ENCODE measurements at places on chromosomes 12 and 14.

- DNase-seq, result no peak
Observed at GRCh38 chr12:132827763-132828703, 636 bp downstream of the GOLGA3 start.

- DNase-seq, result no peak
Observed at GRCh38 chr12:132357623-132358186, 28.3 kb upstream of the GALNT9 start.

DNA sequence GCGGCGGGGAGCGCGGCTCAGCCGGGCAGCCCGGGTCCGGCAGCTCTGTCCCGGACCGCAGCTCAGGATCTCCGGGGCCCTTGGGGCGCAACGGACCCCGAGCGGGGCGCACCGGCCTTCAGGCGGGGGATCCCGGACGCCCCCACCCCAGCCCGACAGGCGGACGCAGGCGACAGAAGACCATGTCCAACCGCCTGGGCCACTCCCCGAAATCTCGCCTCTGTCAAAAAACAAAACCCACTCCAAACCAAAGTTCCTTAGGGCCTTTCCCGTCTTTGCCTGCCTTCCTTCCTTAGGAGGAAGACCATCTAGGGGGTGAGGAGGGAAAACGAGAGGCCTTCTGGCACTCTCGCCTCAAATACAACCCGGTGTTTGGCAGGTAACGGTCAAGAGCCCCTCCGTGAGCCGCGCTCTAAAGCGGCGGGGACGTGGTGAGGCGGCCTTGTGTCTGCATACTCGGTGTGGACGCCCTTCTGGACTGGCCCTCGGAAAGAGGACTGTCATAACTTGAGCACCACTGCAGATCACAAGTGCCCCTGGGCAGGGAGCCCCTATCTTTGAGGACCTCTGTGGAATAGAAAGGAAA, 604 bp downstream of the HCFC2 start:
- peak; percentile 33 for DNase-seq

DNA sequence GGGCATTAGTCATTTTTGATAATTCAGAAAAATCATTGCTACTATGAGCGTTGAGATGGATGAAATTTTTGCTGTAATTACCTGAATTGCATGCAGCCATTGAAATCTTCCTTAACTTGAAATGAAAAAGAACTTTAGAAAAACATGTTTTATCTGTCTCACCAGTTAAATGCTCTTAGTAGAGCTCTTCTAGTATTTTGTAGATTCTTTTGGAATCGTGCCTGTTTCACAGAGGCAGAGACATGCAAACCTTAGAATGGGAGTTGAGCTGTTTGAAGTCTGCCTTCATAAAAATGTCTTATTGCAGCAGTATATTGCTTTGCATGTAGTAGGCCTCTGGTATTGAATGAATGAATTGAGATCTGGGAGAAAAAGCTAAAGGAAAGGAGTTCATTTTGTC, 4.2 kb downstream of the PEX5 start:
- DNase-seq, result no peak

- DNase-seq, result no peak
Observed at GRCh38 chr12:105256921-105257320, 20.9 kb upstream of the APPL2 start.

- no peak for DNase-seq
Observed at GRCh38 chr12:15716581-15716980, 72.6 kb downstream of the EPS8 start.

All from femur (tissue), 1 donor.